Gastrocnemius medialis (tissue), 4 donors: ENCODE measurements at places on chromosomes 2 and 18. TPM values are rescaled to one million over a fixed set of nuclear protein-coding genes. Genes with fewer than 3 reads are reported as not detected.

RHOB gene
- total RNA-seq = 944 TPM

GATA6 gene
- total RNA-seq = 1.2 TPM

- DNase-seq = no peak
- no peaks in the 10 kb centered on the region for H3K36me3 ChIP-seq
- peaks cover 6% of the 10 kb centered on the region for H3K4me1 ChIP-seq
These were observed 114.7 kb upstream of the STON1 start for GRCh38 chr2:48414980-48415835.

DNA sequence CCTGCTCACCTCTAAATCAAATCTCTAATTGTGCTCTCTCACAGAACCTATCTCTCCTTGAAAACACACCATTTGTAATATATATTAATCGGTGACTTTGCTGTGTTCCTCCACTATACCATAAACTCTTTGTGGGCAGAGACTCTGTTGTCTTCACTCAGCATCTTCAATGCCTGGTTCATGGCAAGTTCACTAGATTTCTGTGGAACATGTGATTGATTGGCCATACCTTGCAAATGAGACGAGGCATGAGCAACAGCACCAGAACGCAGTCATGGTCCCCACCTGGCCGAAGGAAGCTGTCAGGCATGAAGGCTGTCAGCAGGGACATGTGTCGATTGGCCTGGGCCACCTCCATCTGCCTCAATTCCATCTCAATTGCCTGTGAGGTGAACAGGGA lies 11.6 kb downstream of the DCTN1 start:
- H3K27me3 ChIP-seq = no peaks in the 10 kb centered on the region
- no peak for DNase-seq
- no peak overlapping the region for H3K27ac ChIP-seq
